ENCODE measurements at places on chromosomes 13 and 19. TPM values are rescaled to one million over a fixed set of nuclear protein-coding genes. Genes with fewer than 3 reads are reported as not detected.

The TNFSF11 gene
- total RNA-seq: not detected

The ZNF493 gene
- total RNA-seq: 17.6 TPM

The CEACAM20 gene
- not detected for total RNA-seq

The FUT1 gene
- 1.1 TPM for total RNA-seq

The CABP5 gene
- total RNA-seq: not detected

The SPACA4 gene
- not detected for total RNA-seq

The ZNF329 gene
- 14.8 TPM for total RNA-seq
